ENCODE measurements at places on chromosomes 1 and 21.
A peak's percentile ranks its signal among the peaks of the same experiment; 100 is the strongest.

- no peak for DNase-seq
Measured at GRCh38 chr1:234760303-234760723, 150.3 kb upstream of the IRF2BP2 start.

DNA sequence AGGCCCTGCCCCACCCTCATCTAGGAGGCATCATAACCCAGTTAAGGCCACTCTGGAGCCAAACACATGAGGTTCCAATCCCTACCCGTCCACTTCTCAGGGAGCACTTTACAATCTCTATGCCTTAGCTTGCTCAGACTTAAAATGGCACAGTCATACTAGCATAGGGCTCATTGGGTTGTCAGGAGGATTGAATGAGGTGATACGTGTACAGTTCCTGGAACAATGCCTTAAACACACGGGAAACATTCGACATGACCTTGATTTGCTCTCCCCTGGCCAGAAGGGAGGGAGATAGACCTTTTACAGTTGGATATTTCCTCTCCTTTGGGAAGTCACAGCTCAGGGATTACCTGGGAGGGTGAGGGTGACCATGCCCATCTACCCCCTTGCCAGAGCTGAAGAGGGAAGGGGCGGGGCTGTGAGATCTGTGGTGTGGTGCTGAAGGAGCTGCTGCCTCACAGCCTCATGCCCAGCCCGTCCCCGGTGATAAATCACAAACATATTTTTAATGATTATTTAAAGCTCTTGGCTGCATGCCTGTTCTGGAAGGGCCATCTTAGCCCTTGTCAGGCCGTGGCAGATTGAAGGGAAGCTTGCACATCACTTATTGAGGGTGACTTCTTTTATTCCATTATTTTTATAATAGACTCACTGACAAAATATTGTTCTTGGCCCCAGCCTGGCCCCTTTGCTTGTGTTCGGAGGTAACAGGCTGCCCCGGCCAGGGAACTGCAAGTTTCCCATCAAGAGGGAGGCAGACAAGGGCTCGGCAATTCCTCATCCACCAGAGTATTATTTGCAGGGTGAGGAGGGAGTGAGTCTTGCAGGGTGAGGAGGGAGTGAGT lies 83.4 kb downstream of the FOXD2 start:
- DNase-seq = no peak

GRCh38 chr1:156677616-156678596 lies 699 bp upstream of the NES start:
- DNase-seq = no peak

- no peak for DNase-seq
Measured at GRCh38 chr1:19311503-19311930, 427 bp downstream of the AKR7A2 start.

- no peak for DNase-seq
Measured at GRCh38 chr1:169138866-169139670, 32.6 kb downstream of the ATP1B1 start.

- DNase-seq = no peak
Measured at GRCh38 chr1:231210126-231210525, 30.9 kb upstream of the GNPAT start.

DNA sequence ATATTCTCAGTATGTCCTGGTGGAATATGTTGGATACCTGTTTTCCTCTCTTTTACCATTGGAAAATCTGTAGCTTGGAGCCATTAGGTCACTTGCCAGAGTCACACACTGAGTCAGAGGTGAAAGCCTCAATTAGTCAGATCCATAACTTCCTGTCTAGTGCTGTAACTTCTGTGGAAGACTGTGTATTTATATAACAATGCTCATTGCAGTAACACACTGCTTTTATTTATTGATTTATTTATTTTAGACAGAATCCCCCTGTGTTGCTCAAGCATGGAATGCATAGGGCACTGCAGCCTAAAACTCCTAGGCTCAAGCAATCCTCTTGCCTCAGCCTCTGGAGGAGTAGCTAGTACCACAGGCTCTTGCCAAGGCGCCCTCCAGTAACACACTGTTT lies 1.3 kb upstream of the DOCK7 start:
- DNase-seq = no peak

DNA sequence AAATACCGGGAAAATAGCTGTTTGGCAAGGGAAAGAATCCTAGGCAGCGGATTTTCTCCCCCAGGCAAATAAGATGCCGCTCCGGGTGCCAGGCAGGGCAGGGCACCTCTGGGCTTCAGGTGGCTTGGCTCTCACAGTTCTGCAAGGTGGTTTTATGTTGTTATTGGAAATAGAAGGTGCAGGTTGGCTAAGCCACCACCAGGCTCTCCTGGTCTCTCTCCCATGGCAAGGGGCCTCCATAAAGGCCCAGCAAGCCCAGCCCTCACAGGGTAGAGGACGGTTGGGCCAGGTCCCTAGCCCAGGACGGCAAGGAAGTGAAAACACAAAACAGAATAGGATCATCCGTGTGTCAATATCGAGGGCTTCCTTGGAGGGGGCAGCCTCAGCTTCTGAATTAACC lies 37.6 kb upstream of the GPR153 start:
- no peak for DNase-seq

- DNase-seq = no peak
Measured at GRCh38 chr1:118960026-118960561, 28.0 kb downstream of the TBX15 start.

- DNase-seq = no peak
Measured at GRCh38 chr1:212467843-212468482, 35.2 kb downstream of the NENF start.

GRCh38 chr21:43325036-43325435 lies 101.9 kb downstream of the SIK1 start:
- no peak for DNase-seq

GRCh38 chr1:29033829-29034466 lies 89.8 kb downstream of the TMEM200B start:
- no peak for DNase-seq

DNA sequence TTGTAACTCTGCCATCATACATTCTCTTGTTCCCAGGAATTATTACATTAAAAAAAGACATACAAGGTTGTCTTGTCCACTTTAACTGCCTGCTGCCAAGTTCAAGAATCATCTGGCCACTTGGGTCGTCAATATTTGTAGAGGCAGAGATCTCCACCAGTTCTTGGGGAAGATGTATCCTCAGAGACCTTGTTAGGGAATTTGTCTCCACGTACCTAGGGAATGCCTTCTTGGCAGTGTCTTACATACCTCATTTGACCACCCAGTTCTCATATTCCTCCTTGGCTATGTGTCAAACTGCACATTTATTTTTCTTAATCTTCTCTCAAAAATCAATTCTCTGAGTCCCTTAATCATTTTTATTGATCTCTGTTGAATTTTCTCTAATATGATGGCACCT lies 266.0 kb downstream of the SPATA17 start:
- DNase-seq = no peak

- DNase-seq = peak; percentile 47
Measured at GRCh38 chr1:159826441-159827101, at the start of gene SLAMF8. TSS of gene SLAMF8 (plus strand) at chr1:159826873. CDS start at chr1:159826899, 26 bp downstream.

- no peak for DNase-seq
Measured at GRCh38 chr1:197750366-197750765, 24.9 kb downstream of the DENND1B start.

DNA sequence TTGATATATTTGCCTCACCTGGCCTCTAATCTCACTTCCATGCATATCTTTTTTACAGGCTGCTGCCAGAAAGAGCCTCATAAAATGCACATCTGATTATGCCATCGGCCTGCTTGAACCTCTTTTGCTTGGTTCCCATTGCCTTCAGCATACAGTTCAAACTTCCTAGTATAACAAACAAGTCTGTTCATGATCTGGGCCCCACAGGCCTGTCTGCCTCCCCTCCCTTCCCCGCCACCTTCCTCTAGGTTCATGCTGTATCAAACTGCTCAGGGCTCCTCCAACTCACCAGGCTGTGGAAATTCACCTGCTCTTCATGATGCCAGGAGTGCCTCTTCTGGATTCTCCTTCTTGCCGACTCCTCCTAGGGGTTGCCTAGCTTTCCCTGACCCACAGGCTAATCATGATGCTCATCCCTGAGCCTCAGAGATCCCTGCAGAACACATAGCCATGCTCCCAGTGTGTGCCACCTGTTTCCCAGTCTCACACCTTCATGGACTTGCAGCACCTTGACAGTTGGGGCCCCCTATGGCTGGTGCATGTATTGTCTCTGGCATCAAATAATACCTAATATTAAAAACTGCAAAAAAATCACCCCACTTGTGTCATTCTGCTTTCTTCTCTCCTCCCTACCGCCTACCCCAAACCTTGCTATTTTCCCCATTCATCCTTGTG lies 33.7 kb upstream of the CD2 start:
- DNase-seq = no peak

DNA sequence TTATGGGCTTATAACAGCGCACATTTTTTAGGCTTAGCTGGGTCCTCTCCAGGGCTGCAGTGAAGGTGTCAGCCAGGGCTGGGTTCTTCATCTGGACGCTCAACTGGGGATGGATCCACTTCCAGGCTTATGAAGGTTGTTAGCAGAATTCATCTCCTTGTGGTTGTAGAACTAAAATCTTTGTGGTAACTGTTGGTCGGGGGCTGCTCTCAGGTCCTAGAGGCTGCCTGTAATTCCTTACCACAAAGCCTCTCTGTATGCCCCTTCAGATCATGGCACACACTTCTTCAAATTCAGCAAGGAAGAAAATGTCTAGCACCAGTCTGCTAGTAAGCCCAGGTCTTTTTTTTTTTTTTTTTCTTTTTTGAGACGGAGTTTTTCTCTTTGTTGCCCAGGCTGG lies 40.9 kb upstream of the EPS8L3 start:
- no peak for DNase-seq

GRCh38 chr21:38999161-38999560 lies 184.1 kb downstream of the PSMG1 start:
- no peak for DNase-seq

GRCh38 chr1:182337736-182338571 lies 53.6 kb downstream of the GLUL start:
- no peak for DNase-seq

DNA sequence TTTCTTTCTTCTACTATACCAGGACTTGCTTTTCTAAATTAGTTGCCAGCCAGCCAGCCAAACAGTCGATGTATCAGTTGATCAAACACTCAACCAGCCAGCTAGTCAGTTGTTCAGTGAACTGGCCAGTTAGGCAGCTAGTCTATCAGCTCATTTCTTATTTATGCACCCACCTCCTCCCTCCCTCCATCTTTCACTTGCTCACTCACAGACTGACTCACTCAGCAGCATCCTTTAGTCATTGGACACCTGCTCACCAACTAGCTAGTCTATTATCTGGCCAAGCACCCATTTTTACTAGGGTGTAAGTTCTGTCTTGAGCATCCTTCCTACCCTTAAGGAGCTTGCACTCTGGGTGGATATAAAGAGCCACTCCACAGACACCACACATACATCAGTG lies 5.9 kb upstream of the SPRR4 start:
- DNase-seq = no peak

- DNase-seq = no peak
Measured at GRCh38 chr1:21123287-21123948, 53.3 kb downstream of the EIF4G3 start.

DNA sequence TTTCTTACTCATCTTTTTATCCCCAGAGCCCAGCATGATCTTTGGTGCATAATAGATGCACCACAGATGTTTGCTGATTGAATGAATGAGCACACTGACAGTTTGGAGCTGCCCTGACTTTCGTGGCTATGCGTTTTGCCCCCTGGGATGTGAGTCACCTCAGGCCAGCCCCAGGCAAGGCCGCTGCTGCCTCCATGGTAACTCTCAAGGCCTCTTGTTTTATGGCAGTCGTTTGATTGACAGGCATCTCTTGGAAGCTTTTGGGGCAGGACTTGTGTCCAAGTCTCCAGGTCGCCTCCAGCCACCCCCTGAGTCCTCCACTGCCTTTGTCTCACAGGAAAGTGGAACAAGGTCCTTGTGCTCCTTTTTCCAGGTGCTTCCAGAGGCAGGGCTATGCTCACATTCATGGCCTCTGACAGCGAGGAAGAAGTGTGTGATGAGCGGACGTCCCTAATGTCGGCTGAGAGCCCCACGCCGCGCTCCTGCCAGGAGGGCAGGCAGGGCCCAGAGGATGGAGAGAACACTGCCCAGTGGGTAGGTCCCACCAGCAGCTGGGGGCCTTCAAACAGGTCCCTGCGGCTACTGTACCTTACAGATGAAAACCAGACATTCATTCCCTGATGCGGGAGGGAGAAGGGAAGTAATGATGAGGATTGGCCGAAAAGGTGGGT lies 11.2 kb downstream of the PSEN2 start:
- no peak for DNase-seq

DNA sequence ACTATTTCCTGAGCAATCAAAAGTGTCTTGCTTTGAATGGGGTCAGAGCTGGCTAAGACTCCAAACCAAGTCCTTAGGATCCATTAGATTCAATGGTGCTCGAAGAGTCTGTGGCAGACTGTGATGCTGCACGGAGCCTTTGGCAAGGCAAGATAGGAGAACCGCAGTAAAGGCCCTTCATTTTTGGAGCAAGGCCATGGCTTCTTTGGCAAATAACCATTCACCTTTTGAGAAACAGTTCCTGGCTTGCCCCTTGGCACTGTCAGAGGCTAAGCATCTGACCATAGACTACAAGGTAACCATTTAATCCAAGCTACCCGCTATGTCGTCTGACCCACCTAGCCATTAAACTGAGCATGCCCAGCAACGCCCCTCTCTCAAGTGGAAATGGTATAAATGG lies 45.2 kb downstream of the EDN2 start:
- DNase-seq = no peak

DNA sequence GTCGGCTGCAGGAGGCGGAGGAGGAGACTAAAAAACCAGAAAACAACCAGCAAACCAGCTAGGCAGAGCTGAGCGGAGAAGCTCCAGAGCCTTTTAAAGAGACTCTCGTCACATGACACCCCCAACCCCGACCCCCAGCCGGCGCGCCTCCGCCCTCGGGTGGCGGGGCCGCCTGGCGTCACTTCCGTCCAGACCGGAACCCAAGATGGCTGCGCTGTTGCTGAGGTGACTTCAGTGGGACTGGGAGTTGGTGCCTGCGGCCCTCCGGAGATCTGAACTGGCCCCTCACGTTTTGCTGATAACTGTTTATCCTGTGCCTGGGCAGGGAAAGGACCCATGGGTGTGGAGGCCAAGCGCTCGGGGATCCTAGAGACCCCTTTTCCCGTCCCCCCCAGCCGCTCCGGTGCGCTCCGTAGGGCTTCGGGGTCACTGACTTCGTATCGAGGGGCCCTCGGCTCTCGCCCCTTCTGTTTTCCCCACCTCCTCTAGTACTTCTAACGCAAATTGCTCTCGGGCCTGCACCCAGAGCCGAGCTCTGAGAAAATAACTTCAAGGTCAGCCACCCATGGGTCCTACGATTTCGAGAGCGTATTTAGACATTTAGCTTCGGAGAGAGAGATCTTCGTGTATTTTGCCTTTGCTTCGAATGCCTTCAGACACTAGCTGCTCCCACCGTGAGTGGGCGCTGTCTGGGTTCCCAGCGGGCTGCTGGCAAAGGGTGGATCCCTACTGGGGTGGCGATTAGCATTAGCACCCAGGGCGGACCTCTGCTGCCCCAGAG lies at the start of gene SDHC:
Gene SDHC (plus strand): TSS at position 181 of the 781 bp plus-strand sequence. CDS start 25 bp downstream, at position 206.
- peak; percentile 79 for DNase-seq
